ENCODE measurements at places on chromosomes 13 and 19.

GRCh38 chr13:22506096-22506691, 674.6 kb upstream of the SGCG start:
- no peak for DNase-seq

- no peak for DNase-seq
Observed at GRCh38 chr19:41499899-41500298, 56.9 kb downstream of the ERICH4 start.

- DNase-seq: no peak
Observed at GRCh38 chr19:47520343-47520806, 5.5 kb upstream of the NAPA start.

- peak; percentile 37 for DNase-seq
Observed at GRCh38 chr19:31338069-31338776, 11.0 kb downstream of the TSHZ3 start.

DNA sequence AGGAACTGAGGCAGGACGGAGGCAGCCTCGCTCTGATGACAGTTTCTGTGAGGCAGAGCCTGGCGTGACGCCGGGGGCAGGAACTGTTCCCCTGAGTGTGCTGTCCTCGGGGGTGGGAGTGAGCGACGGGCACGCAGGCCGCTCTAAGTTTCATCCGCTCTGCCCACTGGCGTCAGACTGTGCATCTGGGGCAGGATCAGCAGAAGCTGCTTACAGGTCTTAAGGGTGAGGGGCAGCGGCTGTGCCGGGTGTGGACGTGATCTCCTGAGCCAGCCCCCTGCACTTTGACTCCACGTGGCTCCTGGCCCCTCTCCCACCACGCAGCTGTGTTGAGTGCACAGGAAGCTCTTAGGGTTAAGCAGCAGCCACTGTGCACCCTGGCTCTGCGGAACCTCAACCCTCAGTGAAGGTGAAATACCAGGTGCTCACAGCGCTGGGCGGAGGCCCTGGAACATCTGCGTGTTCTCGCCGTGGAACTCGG, 1.5 kb downstream of the GRK1 start:
- no peak for DNase-seq

GRCh38 chr19:52959613-52960295, 2.9 kb downstream of the ZNF816 start:
- DNase-seq: no peak

- no peak for DNase-seq
Observed at GRCh38 chr19:5204212-5204611, 136.4 kb downstream of the PTPRS start.

- no peak for DNase-seq
Observed at GRCh38 chr13:98976941-98977340, 923 bp downstream of the DOCK9 start.

DNA sequence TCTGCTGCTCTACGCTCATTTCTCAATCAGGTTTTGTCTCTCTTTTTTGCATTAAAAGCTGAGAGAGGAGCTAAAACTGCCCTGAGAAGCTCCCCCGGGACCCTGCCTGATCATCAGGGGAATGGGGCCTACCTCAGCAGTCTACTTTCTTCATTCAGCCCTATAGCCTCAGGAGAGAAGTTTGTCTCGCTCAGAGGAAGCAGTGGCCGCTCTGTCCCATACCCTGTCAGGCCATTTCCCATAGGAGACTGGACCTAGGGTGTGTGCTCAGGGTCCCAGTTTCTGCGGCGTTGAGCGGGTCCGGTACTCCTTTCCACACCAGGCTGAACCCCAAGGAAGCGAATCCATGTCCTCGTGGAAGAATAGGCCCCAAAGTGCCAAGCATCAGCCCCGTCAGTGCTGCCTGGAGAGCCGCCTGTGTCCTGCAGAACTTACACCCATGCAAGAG, 21.7 kb downstream of the UBE2L5 start:
- no peak for DNase-seq

GRCh38 chr19:29811125-29812079, at the start of gene CCNE1:
TSS of gene CCNE1 (plus strand) at chr19:29811991. CDS start at chr19:29812556, 565 bp downstream.
- DNase-seq: peak; percentile 57

DNA sequence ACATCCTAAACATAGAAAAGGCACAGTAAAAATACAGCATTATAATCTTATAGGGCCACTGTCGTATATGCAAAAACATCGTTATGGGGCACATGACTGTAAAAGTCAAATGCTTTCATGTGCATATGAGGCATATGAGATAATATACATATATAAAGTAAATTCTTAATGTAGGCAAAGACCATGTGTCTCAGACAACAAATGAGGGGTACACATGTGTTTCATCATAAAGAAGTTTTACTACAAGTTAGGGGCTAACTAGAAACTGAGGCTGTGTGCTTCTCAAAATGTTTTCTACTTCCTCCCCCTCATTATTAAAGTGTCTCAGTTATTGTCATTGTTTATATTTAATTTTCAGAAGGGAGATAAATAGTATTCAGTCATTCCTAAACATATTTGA, 309.6 kb downstream of the SHISA2 start:
- DNase-seq: no peak

- DNase-seq: peak; percentile 82
Observed at GRCh38 chr19:4704317-4704673, 19.3 kb downstream of the DPP9 start.

GRCh38 chr13:106683918-106684317, 116.0 kb upstream of the ARGLU1 start:
- DNase-seq: no peak

DNA sequence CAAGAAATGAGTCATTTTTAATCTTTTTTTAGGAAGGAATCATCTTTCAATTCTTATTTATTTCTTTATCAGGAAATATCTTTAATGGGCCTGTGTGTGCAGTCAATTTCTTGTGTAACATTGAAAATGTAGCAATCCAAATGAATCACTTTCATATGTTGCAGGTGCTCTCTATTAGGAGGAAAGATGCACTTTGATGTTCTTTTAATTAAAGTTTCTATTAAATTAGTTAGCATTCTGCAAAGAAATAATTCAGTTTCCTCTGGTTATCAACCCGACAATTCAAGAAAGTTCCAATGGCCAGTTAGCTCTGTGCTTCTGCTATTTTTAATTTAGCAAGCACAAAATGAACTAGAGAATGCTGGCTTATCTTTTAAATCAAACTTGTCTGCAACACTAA, 212.0 kb downstream of the PCDH17 start:
- DNase-seq: no peak

- no peak for DNase-seq
Observed at GRCh38 chr19:2355168-2356035, 4.7 kb upstream of the TMPRSS9 start.

GRCh38 chr19:38877781-38878574, at the start of gene RINL:
TSS of gene RINL (minus strand) at chr19:38878275. CDS start at chr19:38876742, 1,533 bp downstream.
- no peak for DNase-seq

GRCh38 chr19:19074196-19074882, 10.5 kb downstream of the SLC25A42 start:
- no peak for DNase-seq

DNA sequence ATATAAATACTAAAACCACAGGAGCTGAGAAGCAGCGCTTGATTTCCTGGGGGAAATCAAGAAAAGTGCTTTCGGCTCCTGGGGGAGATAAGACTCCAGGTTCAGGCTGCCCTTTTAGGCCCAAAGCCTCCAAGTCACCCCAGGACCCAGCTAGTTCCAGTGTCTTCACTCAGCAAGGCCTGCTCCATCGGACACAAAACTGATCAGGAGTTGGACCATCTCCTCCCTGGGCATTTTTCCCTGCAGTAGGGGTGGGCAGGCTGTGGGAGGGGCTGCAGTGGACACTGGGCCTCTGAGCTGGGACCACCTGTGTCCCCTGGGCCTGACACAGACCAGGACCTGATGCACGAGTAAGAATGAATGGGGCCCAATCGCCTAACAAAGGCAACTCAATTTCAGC, 15.2 kb downstream of the C19orf12 start:
- no peak for DNase-seq

DNA sequence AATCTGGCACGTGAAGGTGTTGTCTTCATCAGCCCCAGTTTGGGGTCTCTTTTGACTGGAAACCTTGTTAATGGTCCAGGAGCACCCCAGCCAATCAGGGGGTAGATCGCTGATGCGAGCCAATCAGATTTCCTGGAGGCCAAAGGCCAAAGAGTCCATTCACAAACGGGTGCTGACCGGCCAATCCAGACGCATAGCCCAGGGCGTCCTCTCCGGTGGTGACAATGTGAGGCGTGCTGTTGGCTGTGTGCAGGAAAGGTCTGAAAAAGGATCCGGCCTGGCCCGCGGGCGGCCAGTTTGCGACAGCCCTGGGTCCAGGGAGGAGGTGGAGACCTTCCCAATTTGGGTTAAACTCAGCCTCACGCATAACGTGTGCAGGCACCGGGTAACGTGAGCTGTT, 3.1 kb downstream of the MAST3 start:
- DNase-seq: no peak

GRCh38 chr19:48830965-48831364, 5.3 kb downstream of the HSD17B14 start:
- no peak for DNase-seq

- no peak for DNase-seq
Observed at GRCh38 chr13:29421118-29421517, 174.4 kb downstream of the SLC7A1 start.

- no peak for DNase-seq
Observed at GRCh38 chr13:75402787-75403186, 79.2 kb downstream of the TBC1D4 start.

DNA sequence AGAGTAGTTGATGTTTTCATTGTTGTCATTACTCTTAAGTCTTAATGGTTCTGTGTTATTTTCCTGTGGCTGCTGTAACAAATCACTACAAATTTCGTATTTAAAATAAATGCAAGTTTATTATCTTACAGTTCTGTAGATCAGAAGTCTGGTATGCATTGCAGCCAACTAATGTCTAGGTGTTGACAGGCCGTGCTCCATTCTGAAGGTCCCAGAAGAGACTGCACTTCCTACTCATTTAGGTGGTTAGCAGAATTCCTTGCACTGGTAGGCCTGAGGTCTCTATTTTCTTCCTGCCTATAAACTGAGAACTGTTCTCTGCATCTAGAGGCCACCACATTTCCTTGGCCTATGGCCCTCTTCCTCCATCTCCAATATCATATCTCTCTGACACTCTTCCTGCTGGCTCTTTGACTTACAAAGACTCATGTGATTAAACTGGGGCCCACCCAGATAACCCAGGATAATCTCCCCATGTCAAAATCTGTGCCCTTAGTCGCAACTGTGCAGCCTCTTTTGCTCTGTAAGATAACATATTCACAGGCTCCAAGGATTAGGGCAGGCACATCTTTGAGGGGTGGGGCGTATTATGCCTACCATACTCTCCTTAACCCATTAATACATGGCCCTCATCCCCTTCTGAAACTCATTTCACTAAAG, 468.4 kb downstream of the FOXO1 start:
- no peak for DNase-seq
